T-helper 22 cell (primary cell): ENCODE measurements at places on chromosomes 2 and 18.

- DNase-seq = no peak
Observed at GRCh38 chr2:11778416-11778815, 32.0 kb downstream of the LPIN1 start.

- no peak for DNase-seq
Observed at GRCh38 chr2:218884519-218884918, 3.9 kb downstream of the WNT10A start.

- no peak for DNase-seq
Observed at GRCh38 chr2:63364866-63365265, 223.4 kb downstream of the WDPCP start.

GRCh38 chr18:34887881-34888580, 153.2 kb upstream of the MAPRE2 start:
- DNase-seq = no peak

DNA sequence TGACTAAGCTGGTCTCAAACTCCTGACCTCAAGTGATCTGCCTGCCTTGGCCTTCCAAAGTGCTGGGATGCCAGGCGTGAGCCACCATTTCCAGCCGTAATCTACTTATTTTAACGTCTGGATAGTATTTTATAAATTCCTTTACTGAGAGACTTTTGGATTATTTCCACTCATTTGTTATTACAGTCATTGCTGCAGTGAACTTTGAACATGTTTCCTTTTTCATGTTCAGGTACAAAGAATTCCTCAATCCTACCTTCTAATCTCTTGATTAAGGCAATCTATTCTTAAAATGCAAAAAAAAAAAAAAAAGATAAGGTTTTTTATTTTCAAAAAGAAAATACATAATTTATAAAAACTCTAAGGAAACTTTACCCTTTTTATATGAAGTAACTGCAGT, 78.6 kb downstream of the PDK1 start:
- no peak for DNase-seq

- DNase-seq = no peak
Observed at GRCh38 chr18:48639772-48640432, 101.1 kb downstream of the CTIF start.

GRCh38 chr2:143261986-143262385, 132.8 kb downstream of the ARHGAP15 start:
- peak; percentile 65 for DNase-seq

DNA sequence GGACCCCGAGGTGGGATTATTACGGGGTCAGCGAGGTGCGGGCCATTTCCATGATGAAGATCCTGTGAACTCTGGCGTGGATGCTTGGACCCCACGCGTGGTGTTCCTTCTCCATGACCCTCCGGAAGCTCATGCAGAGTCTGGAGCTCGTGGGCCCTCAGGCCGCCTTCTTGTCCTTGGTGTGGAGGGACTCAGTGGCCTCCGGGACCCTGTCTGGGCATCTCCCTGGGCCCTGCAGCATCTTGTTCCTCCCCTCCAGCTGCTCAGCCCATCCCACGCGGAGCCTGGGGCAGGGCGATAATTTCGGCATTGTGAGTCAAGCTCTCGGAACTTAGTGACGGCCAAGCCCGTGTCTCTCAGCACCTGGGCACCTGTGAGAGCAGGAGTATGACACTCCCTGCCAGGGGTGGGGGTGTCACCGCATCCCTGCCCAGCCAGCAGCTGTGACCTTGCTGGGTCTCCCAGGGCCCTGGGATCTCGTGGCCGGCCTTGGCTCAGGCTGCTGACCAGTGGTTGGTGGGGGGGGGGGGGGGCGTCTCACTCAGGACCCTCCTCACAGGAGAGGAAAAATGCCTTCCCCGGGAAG, 24.6 kb downstream of the RTP5 start:
- DNase-seq = no peak

GRCh38 chr2:71779774-71780105, 326.4 kb downstream of the DYSF start:
- no peak for DNase-seq

DNA sequence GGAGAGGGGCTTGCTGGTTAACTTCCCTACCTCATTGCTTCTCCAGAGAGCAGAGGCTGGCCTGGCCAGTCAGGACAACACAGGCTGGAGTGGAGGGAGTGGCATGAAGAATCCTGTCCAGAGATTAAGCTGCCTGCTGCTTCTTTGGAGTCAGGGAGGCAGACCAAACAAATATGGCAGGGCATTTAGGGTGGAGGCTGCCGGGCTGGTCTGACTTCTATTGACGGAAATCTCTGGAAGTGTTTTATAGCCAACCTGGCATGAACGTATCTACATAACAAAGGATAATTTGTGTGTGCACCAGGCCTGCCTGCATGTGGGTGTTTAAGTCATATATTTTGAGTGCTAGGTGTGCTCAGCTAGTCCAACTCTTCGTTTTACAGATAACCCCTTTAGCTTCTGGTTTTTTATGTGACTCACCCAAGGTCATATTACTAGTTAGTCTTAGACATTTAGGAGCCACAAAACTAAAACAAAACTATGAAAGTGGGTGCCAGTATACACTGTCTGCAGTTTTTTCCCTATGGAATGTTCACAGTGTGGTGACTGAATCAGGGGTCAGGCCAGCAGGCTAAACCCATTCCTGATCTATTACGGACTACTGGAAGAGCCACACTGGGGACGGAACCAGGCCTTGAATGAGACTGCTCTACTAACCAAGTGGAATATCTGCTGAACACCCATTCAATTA, 5.5 kb downstream of the NPC1 start:
- DNase-seq = no peak
